ENCODE measurements at places on chromosomes 11 and 22. TPM values are rescaled to one million over a fixed set of nuclear protein-coding genes. Genes with fewer than 3 reads are reported as not detected.

The KCNQ1 gene
- total RNA-seq: not detected

GRCh38 chr11:103530257-103530656, 421.0 kb downstream of the DYNC2H1 start:
- H3K4me3 ChIP-seq: peak overlapping the region; percentile 50
- peak overlapping the region; percentile 92 for H3K27ac ChIP-seq
- no peaks in the 10 kb centered on the region for H3K36me3 ChIP-seq
- peaks cover 79% of the 10 kb centered on the region for H3K4me1 ChIP-seq
- no peaks in the 10 kb centered on the region for H3K27me3 ChIP-seq
- DNase-seq: no peak

DNA sequence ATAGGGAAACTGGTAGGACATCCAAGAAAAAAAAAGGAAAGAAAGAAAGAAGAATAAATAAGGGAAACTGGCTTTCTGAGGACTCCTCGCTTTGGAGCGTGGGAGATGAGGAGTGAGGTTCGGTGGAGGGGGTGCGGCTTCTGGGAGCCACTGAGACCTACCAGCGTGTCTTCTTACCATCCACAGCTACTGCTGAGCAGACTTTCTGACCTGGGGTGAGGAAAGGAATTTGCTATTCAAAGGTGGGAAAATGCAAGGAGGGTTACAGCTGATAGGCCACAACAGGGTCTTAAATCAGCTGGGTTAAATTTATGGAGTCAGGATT, 488 bp upstream of the SELENOM start:
- DNase-seq: no peak
- H3K27ac ChIP-seq: peak overlapping the region; percentile 98
- peaks cover 34% of the 10 kb centered on the region for H3K4me1 ChIP-seq
- peaks cover 27% of the 10 kb centered on the region for H3K27me3 ChIP-seq

DNA sequence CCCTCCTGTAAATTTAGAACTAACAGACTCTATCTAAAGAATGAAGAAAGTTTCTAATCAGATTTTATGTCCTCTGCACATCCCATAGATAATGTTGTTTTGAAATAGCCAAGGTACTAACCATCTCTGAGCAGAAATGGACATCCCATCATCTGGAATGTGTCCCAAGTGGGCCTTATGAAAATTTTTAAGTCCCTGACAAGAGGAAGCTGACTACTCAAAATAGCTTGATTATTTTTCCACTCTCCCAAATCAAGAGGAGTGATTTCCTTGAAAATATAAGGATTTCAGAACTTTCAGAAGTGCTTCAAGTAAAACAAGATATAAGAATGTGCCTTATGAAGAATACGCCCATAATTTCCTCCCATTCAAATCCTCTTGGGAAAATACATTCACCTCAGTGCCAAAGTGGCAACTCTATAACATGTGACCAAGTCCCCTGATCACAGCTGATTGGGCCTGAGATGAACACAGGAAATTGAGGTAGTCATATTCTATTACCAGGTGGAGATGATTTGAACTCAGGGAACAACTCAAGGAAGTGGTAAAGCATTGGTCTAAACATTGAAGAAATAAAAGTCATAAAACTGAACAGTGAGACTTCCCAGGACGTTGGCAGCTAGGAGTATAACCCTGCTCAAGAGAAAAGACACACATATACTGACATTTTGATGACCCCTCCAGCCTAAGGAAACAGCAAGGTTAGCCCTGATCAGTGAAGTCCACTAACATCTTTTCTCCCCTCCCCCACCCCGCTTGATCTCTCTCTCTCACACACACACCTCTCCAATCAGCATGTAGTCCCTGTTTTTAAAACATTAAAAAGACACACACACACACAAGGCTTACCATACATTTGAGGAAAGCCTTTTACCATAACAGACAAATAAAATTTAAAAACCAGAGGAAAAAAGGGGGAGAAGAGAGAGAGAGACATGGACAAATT, 70.8 kb upstream of the TEAD1 start:
- H3K36me3 ChIP-seq: 0 out of 2 replicates have a peak, but pooled peaks cover 5% of the 10 kb centered on the region
- peaks cover 66% of the 10 kb centered on the region for H3K4me1 ChIP-seq
- H3K27ac ChIP-seq: no peak overlapping the region
- no peak overlapping the region for H3K4me3 ChIP-seq
- no peaks in the 10 kb centered on the region for H3K27me3 ChIP-seq

GRCh38 chr11:122179961-122180834, 64.2 kb upstream of the BLID start:
- H3K27ac ChIP-seq: peak overlapping the region; percentile 91
- DNase-seq: peak; percentile 97
- H3K27me3 ChIP-seq: peaks cover 3% of the 10 kb centered on the region
- H3K36me3 ChIP-seq: peaks cover 78% of the 10 kb centered on the region
- peaks cover 85% of the 10 kb centered on the region for H3K4me1 ChIP-seq

DNA sequence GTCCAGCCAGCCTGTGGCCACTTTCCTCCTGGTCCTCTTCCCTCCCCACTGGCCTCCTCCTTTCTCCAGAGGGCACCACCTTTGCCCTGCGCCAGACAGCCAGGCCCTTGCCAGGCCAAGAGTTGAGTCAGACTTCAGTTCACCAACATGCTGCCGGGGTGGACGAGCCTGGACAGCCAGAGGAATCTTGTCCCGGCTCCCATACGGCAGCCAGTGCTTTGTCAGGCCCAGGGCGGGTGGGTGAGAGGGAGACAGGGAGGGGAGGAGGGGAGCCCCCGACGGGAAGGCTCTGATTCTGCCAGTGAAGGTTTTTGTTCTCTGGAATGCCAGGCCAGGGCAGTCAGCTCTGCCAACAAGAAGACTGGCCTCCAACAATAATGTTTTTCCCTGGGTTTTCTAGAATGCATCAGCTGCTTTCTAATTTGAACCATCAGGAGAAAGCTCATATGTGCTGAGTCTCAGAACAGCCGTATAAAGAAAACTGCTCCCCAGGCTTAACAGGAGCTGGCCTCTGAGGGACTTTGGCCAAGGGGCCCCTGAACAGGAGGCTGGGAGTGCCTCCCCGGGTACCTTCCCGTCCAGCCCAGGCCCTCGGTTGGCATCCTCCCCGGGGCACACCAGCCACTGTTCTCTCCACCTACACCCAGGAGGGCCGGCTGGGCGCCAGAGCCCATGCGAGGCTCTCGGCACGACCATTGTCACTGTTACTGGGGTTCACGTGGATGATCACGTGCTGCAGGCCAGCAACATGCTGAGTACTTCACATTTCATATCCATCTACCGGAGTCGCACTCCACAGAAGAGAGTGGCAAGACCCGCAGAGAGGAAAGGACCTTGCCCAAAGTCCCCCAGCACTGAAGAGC, 28.6 kb downstream of the LIF start:
- no peak overlapping the region for H3K4me3 ChIP-seq
- peaks cover 14% of the 10 kb centered on the region for H3K4me1 ChIP-seq
- DNase-seq: no peak
- no peaks in the 10 kb centered on the region for H3K36me3 ChIP-seq
- peaks cover 39% of the 10 kb centered on the region for H3K27me3 ChIP-seq

- DNase-seq: peak; percentile 64
- peaks cover 81% of the 10 kb centered on the region for H3K4me1 ChIP-seq
- no peaks in the 10 kb centered on the region for H3K27me3 ChIP-seq
Measured at GRCh38 chr22:35977136-35977535, 51.5 kb downstream of the RBFOX2 start.

GRCh38 chr11:207863-208180, 314 bp downstream of the RIC8A start:
- peaks cover 35% of the 10 kb centered on the region for H3K36me3 ChIP-seq
- H3K4me3 ChIP-seq: peak overlapping the region; percentile 100
- peaks cover 11% of the 10 kb centered on the region for H3K27me3 ChIP-seq
- peak overlapping the region; percentile 100 for H3K27ac ChIP-seq
- H3K4me1 ChIP-seq: peaks cover 32% of the 10 kb centered on the region
- DNase-seq: peak; percentile 57

GRCh38 chr22:25006354-25006753, 53.8 kb downstream of the KIAA1671 start:
- H3K27ac ChIP-seq: no peak overlapping the region
- no peak overlapping the region for H3K4me3 ChIP-seq
- no peak for DNase-seq
- no peaks in the 10 kb centered on the region for H3K36me3 ChIP-seq

The OR52D1 gene
- total RNA-seq: not detected

DNA sequence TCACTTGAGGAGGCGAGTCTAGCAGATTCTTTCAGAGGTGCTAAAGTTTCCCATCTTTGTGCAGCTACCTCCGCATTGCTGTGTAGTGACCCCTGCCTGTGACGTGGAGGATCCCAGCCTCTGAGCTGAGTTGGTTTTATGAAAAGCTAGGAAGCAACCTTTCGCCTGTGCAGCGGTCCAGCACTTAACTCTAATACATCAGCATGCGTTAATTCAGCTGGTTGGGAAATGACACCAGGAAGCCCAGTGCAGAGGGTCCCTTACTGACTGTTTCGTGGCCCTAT, 8.9 kb upstream of the SAMM50 start:
- no peak overlapping the region for H3K27ac ChIP-seq
- H3K27me3 ChIP-seq: no peaks in the 10 kb centered on the region
- H3K36me3 ChIP-seq: peaks cover 29% of the 10 kb centered on the region
- DNase-seq: no peak
- H3K4me1 ChIP-seq: no peaks in the 10 kb centered on the region

All from HFFc6 (cell line).